ENCODE measurements at places on chromosomes 5 and 9. TPM values are rescaled to one million over a fixed set of nuclear protein-coding genes. Genes with fewer than 3 reads are reported as not detected.
A peak's percentile ranks its signal among the peaks of the same experiment; 100 is the strongest.

Gene SLC6A3
- total RNA-seq = not detected

- DNase-seq = no peak
These were observed 47.8 kb downstream of the THOC3 start for GRCh38 chr5:175920231-175920811.

DNA sequence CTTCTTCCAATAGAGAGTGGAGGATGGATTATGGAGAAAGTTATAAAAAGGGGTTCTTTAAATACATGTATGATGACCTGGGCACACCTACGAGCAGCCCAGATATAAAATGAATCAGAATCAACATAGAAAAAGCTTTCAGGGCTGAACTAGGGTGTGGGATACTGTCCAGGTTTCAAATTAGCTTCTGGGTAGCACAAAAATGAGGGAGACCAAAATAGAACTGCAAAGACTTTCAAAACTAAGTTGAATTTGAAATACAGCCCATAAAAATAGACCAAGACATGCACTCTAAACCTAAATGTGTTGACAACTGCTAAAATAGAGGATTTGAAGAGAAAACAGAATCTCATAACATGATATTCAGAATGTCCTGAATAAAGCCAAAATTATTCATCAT lies 17.0 kb downstream of the ZNF484 start:
- DNase-seq = no peak

GRCh38 chr5:123659011-123659410 lies 147.0 kb downstream of the CSNK1G3 start:
- no peak for DNase-seq

DNA sequence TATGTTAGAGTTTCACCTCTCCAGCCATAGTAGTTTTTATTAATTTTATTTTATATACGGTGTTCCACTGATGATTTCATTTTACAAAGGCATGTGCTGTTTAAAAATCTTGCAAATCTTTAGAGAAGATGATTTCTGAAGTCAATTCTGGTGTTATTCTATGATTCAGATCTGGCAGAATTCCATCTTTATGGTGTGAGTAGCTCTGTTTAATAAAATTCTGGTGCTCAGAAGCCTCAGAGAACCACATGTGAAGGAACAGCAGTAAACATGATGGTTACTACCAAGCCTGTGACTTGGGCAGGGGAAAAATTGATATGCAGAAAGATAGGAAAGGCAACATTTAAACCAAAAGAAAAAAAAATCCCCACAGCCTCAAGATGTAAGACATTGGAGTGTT lies 299.7 kb downstream of the NPR3 start:
- DNase-seq = no peak

DNA sequence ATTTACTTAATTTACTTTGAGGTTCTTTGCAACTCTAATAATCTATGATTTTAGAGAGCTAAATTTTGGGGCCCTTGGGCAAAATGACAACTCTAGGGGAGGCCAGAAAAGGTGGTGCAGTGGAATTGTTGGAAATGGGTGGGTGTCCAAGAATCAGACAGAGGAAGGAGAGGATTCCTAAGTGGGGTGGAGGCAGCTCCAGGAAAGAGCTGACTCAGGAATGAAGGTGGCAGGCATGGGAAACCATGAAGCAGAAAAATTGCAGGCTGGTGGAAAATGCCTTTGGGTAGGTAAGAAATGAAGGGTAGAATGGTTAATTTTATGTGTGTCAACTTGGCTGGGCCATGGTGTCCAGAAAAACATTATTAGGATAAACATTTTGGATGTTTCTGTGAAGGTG lies 248.5 kb upstream of the TUT7 start:
- DNase-seq = no peak

GRCh38 chr5:143311428-143311827 lies 92.1 kb downstream of the NR3C1 start:
- no peak for DNase-seq

GRCh38 chr9:133049043-133049442 lies 12.7 kb upstream of the CEL start:
- no peak for DNase-seq

GRCh38 chr5:167886196-167886595 lies 405.2 kb upstream of the WWC1 start:
- DNase-seq = no peak

- DNase-seq = no peak
These were observed 575.8 kb upstream of the ZNF462 start for GRCh38 chr9:106287091-106287631.

DNA sequence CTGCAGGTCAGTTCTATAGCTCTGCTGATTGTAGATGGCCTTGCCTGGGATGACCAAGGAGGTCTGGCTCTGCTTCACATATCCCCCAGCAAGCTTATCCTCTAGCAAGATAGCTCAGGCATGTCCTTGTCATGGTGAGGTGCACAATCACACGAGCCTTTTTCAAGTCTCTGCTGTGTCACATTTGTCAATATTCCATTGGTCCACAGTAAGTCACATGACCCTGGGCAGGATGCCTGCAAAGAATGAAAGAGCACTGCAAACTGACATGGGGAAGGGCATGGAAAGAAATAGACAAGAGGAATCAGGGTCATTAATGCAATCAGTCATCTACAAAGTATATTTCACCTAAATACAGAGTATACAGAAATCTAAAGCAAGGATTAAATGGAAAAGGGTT lies 142.0 kb downstream of the RORB start:
- DNase-seq = no peak

DNA sequence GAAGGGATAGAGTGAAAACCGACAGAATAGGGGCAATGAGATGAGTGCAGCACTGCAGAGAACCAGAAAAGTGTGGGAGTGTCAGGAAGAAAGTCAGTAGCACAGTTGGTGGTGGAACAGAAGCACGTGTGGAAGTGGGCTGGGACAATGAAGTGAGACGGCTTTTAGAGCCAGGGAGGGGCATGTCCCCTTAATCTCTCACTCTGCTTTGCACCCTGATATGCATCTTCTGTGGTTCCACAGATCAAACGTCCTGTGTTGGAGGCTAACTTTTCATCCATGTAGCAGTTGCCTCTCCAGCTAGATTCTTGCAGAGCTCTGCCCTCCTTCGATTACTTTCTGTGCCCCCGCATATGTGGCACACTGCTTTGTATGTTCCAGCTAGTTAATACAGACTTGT lies 163.6 kb downstream of the DOCK8 start:
- no peak for DNase-seq

Gene SARDH
- 4.2 TPM for total RNA-seq

DNA sequence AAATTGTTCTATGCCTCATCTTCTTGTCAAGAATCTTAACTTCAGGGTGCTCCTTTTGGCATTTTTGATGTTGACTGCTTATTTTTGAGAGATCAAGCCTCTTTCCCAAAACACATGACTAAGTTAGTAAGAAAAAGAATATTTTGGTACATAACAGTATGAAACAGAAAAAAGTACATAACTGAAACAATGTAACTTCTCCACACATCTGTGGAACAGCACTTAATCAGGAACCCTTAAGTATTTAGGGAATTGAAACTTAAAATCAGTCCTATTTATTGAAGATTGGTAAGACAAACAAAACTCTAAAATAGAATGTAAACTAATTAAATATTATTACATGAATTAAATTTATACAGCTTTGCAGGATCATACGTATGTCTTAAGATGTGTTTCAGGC lies 103.4 kb downstream of the MELK start:
- DNase-seq = no peak

Gene TIMD4
- total RNA-seq = not detected

DNA sequence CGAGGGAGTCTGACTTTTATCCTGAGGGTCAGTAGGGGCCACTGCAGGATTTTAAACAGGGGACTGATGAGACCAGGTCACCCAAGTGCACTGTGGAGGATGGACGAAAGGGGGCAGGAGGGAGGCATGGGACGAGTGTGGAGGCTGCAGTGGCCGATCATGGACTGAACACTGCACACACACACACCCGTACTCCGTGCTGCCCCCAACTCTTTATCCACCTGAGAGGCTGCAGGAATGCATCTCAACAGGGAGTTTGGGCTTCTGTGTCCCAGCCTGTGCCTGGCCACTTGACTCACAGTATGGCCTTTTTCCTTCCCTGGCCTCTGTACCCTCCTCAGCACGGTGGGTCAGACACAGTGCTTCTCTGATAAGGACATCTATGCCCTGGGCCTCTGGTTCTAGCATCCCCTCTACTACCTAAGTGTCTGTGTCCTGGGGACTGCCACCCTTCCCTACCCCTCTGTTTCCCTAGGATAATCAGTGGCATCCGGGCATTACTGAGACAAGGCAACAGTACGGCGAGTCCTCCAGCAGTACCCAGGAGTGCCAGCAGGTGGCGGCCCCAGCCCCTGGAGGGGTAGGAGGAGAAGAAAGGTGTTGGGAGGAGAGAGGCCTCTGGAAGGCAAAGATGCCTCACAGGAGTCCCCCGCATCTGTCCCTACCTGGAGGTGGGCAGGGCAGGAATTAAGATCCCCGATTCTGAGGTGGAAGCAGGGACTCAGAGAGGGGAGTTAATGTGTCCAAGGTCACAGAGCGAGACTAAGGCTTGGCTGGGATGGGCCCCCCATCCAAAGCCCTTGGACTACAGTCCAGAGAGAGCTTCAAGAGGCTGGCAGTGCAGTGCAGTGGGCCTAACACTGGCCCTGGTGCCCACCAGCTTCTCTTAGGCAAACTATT lies 5.1 kb upstream of the CDX1 start:
- DNase-seq = peak; percentile 84

DNA sequence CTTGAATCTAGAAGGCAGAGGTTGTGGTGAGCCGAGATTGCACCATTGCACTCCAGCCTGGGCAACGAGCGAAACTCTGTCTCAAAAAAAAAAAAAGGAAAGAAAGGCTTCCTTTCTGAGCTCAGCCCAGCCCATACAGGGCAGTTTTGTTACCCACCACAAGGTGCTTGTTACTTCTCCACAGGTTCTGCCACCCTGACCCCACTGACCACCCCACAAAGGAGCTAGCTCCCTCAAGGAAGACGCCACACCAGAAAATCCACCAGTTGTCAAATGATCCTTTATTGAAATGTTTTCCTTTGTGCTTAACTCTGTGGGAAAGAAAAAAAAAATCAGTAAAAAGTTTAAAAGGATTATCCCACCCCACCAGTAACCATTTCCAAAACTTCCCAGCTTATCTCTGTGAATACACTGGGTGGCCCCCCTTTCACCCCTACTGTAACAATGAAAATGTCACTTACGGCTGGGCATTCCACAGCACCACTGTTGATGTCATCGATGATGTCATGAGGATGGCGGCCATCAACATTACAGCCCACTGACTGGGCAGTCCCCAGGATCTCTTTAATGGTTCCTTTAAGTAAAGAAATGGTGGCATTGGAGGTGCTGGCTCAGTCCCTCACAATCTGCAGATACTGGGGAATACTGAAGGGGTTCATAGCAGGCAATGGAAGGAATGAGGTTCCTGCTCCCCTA lies 3.6 kb downstream of the RPL12 start:
- DNase-seq = no peak

- DNase-seq = no peak
These were observed 542.4 kb downstream of the RAB3C start for GRCh38 chr5:59125011-59125961.

- no peak for DNase-seq
These were observed 5.1 kb upstream of the TOR4A start for GRCh38 chr9:137272241-137273094.

DNA sequence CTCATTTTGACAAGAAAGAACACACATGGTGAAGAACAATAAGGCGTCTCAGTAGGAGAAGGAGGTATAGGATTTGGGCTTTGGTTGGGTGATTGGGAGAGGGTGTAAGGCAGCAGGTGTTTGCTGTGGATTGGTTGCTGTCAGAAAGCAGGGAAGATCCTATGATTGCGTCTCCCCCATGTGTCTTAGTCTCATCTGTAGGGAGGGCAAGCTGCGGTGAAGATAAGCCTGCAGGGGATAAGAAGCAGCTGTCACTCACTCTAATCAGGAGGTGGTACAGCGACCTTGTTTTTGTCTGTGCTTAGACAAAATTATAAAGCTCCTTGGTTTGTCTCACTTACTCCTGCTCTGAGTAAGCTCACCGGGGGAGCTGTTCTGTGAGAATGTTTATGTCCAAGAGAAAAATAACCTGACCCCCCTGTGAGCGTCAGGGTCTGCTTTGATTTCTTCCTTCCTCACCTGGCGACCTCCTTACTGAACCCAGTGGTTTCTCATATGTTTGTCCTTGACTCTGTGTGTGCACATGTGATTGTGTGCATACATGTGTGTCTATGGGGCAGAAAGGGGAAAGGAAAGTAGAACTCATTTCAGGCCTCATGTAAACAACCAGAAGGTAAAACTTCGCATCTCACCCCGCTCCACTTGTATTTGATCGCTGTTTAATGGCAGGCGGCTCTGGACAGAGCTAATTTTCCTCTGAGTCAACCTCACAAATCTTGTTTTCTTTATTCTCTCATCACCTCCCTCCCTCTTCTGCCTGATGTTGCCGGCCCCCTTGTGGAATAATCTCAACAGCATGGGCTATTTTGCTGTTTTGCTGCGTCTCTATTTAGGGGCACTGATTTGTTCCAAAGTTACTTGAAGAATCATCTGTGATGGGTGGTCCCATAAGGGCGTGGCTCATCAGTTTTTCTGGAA lies 105.6 kb downstream of the TENT4A start:
- DNase-seq = no peak

DNA sequence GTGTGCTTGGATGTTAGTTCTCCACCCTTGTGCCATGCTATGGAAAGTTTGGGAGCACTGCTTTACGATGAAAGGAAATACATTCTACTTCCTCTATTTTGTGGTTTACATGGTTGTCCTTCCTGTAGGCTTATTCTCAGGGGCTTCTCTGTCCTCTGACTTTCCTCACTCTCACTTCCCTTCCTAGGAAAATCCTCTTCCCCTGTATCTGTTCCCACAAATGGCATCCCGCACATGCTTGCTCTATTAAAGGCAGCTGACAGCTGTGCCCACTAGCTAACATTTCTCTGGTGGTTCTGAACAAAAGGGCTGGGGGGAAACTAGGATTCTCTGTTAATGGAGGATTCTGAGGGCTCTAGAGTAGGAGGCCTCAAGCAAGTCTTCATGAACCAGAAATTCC lies 52.4 kb downstream of the FAM170A start:
- no peak for DNase-seq

DNA sequence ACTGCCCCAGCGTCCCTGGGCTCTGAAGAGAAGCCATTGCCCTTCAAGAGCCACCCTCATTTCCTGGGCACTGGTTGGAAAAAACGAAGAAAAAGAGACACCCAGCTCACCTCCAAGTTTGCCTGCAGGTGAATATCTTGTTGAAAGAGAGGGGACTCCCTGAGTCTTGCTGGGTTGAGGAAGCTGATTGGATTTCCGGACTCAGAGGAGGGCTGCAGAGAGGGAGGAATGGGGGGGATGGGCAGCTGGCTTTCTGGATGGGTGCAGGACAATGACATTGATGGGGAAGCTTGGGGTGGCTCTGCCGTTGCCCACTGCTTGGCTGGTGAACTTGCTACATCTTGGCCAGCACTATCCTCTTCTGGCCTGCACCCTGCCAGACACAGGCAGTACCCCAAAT lies 31.0 kb upstream of the IER5L start:
- no peak for DNase-seq

Gene PCA3
- 0.31 TPM for total RNA-seq

Gene PPP1R26
- 50.2 TPM for total RNA-seq

GRCh38 chr5:93252165-93252564 lies 328.9 kb downstream of the NR2F1-AS1 start:
- DNase-seq = no peak

DNA sequence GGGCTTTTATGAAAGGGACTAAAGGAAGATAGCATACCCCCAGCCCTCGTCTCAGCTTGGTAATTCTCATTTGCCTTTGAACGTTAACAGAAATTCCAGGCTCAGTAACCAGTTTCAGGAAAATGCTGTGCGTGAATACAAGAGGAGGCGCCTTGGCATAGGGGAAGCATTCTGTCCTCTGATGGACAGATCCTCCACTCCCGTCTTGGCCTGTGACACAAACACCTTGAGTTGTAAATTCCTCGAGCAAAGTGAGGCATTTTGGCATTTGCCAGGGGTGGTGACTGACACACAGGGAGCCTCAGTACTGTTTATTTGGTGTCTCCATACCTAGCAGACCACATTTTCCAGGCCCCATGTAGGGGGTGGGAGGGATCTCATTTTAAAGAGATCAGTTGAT lies 44.8 kb downstream of the APTX start:
- no peak for DNase-seq
